ENCODE measurements at places on chromosomes 5 and 9.

DNA sequence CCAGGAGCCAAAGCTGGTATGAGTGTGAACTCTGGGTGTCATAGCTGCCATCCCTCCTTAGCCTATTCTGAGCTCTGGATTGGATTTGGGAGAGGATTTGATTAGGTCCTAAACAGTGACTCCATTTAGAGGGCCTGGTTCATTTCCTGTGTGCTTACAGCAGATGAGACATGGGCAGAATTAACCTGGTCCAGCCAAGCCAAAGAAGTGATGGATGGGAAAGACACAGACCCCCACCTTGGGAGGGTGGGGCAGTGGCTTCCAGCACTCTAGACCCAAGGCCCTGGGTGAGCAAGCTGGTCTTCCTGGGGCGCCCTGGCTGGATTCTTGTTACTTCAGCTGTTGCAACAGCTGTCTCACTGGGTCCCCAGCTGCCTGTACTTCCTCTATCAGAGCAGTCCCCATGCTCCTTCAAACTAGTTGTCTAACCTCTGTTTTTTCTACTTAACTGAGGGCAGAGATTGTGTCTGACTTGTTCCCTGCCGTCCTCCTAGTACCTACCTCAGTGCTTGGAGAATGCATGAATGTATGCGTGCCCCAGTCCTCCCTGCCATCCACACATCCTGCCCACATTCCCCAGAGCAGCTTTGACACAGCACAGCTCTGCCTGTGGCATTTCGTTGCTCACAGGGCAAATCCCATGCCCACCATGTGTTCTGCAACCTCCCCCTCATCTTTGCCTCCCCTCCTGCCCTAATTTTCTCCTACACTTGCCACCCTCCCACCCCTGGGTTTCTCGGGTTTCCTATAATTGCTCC lies 115.9 kb downstream of the RGS3 start:
- no peak for DNase-seq

DNA sequence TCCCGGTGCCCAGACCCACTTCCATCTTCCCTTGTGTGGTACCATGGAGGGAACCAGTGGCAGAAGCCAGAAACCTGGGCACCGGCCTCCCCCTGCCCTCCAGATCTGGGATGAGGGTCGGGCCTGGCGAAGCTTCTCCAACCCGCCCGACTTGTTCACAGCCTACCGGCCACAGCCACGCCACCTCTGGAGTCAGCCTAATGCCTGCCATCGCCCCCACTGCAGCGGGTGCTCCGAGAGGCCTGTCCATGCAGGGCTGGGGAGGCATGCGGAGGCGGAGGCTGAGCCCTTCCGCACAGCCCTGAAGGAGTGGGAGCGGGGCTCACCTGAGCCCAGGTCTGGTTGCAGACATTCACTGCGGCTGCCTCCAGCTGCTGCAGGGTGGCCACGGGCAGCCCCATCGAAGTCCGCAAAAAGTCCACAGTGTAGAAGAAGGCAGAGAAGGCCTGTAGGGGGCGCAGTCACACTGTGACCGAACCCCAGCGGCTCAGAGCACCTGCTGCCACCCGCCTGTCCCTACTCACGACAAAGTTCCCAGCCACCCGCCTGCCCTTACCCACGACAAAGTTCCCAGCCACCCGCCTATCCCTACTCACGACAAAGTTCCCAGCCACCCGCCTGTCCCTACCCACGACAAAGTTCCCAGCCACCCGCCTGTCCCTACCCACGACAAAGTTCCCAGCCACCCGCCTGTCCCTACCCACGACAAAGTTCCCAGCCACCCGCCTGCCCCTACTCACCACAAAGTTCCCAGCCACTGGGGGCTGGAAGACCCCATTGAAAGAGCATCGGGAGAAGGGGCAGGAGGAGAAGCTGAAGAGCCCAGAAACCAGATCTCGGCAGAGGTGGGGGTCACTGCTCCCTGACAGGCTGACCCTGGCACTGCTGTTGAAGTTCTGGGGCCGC lies 3.8 kb upstream of the NPDC1 start:
- DNase-seq = peak; percentile 59

- no peak for DNase-seq
Observed at GRCh38 chr5:154571325-154572035, 93.5 kb upstream of the HAND1 start.

DNA sequence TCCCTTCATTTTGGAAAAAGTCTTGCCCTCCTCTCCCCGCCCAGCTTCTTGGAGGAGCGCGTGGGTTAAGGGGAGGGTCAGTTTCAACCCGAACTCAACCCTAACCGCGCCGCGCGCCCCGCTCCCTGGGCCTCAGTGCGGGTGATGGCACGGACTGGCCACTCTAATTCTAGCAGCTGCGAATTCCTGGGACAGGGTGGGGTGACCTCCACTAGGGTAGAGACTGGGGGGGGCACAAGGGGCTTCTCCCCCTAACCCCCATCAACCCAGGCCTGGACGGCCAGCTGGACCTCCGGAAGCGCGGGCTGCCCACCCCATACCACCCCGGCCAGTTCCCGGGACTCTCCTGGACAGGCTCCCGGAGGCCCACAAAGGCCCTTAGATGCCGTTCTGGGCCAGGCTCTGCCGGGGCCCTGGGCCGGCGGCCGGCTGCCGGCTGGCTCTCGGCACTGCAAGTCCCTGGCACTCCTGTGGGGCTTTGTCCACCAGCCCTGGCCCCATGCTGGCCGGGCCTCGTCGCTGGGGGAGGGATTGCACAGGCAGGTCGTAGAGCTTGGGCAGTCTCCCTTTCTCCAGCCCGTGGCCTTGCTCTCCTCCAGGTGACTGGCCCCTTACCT lies 7.2 kb upstream of the PSD2 start:
- DNase-seq = peak; percentile 93

GRCh38 chr9:4366591-4367330 lies 66.9 kb upstream of the GLIS3 start:
- peak; percentile 87 for DNase-seq

DNA sequence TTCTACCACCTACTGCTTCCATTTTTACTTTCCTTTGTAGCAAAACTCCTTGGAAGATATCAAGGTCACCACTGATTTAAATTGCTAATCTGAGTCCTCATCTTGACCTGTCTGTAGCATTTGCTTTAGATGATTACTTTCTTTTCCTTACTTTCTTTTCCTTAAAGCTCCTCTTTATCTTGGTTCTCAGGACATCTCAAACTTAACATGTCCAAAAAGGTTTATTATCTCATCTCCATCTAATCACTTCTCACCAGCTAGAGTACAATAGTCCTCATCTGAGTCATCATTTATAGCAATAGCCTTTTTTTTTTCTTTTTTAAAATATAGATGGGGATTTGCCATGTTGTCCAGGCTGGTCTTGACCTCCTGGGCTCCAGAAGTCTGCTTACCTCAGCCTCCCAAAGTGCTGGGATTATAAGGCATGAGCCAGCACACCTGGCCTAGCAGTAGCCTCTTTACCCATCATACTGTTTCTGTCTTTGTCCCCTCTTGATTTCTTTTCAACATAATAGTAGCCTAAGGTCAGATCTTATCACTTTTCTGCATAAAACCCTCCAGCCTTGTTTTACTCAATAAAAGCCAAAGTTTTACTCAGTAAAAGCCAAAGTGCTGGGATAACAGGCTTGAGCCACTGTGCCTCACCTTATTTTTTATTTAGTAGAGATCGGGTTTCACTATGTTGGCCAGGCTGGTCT lies 32.9 kb upstream of the GPR21 start:
- DNase-seq = no peak

GRCh38 chr5:38267372-38267771 lies 9.0 kb downstream of the EGFLAM start:
- no peak for DNase-seq

DNA sequence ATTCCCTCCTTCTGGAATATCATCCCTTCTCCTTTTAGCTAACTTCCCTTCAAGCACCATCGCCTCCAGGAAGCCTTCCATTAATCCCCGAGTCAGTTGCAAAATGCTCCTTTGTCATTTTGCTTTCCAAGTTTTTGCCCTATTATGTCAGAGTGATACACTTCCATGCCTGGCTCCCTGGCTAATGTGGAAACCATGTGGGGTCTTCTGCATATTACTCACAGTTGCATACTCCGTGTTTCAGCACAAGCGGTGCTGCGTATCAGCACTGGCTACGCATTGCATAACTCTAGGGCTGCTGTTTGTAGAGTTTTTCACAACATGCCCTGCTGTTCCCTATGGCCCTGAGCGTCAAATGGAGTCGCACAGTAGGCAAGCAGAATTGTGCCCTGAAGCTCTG lies 1.9 kb downstream of the TEX53 start:
- DNase-seq = no peak

DNA sequence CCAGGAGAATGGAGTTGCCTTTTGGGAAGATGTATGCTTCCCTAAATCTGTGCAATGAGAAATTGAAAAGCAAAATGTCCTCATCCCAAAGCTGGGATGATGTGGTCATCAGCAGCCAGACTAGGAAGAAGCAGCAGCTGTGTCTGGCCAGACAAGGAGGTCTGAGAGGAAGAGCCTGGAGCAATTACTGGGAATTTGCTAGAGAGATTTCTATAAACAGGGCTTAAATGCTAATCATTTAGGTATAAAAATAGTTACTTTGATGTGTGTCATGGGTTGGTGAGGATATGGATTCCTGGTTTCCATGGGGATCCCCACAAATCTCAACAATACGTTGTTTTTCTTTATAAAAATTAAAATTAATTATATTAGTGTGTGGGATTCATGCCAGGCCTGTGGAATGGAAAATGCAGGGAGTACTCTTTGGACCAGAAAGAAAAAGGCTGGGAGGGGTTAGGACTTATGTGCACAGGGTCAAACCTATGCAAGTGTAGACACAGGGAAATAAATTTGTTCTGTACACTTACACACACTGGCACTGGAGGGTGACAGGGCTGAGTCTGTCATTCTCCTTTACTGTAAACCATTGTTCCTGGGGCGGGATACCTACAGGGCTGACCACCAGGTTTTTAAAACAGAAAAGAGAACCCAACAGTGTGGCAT lies 58.7 kb upstream of the TRPC7 start:
- no peak for DNase-seq

- DNase-seq = peak; percentile 69
Observed at GRCh38 chr5:43305948-43306565, 7.2 kb downstream of the HMGCS1 start.

GRCh38 chr9:73701415-73702057 lies 549.9 kb downstream of the ANXA1 start:
- DNase-seq = no peak

- no peak for DNase-seq
Observed at GRCh38 chr5:110269478-110270142, 456.9 kb downstream of the TMEM232 start.

- DNase-seq = no peak
Observed at GRCh38 chr9:17824616-17825264, 245.9 kb downstream of the SH3GL2 start.

All from midbrain (tissue), 1 donor.